ENCODE measurements at places on chromosomes 3 and 15.
A peak's percentile ranks its signal among the peaks of the same experiment; 100 is the strongest.

DNA sequence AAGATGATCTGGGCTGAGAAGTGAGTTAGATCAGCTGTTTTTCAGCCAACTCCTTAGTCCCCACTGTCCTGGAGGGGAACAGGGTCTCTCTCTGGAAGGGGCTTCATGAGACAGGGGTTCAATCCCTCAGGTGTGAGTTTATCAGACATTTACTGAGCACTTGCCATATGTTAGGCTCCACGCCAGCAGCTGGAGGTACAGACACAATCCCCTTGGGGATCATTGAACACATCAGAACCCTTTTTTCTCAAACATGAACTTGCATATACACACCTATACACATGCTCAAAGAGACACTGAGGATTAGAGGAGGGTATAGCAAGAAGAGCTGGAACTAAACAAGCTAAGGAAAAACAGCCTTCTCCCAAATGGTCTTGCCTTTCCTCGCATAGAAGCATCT, 5.5 kb upstream of the BMF start:
- DNase-seq: no peak

DNA sequence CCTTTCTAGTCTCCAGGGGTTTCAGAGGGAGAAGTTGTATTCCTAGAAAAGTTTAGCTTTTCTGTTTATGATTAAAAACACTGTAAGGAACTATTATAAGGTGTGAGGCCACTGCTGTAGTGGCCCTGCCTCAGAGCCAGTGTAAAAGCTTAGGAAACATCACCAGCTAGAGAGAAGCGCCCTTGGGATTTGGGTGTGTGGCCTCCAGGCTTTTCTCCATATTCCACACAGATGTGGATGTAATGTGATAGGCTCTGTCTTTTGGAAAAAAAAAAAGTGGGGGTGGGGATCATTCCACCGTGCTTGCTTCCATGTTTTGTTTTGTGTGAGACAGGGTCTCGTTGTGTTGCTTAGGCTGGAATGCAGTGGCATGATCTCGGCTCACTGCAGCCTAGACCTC, 13.9 kb downstream of the SEC61A1 start:
- DNase-seq: no peak

GRCh38 chr15:74937272-74937589, 642 bp downstream of the COX5A start:
- DNase-seq: peak; percentile 26

DNA sequence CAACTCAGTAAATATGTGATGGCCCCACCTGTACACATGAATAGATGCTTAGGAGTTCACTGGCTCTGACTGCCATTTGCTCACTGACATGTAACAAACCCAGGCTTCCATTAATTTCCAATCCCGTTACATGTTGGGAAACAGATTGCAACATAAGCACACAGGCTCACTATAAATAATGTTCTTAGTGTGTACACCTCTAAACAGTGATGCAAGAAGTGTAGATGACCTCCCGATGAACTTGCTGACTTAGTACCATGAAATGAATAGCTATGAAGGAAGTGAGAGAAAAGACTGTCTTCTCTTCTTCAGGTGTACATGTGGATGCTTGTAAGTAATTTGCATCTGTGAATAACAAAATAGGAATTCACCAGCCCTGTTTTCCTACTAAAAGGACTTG, 21.4 kb upstream of the FSIP1 start:
- no peak for DNase-seq

GRCh38 chr3:181432992-181433391, 278.7 kb upstream of the SOX2 start:
- no peak for DNase-seq

- DNase-seq: no peak
Measured at GRCh38 chr15:88586401-88587162, 34.6 kb upstream of the AEN start.

- no peak for DNase-seq
Measured at GRCh38 chr3:55622116-55622515, 135.0 kb upstream of the WNT5A start.

DNA sequence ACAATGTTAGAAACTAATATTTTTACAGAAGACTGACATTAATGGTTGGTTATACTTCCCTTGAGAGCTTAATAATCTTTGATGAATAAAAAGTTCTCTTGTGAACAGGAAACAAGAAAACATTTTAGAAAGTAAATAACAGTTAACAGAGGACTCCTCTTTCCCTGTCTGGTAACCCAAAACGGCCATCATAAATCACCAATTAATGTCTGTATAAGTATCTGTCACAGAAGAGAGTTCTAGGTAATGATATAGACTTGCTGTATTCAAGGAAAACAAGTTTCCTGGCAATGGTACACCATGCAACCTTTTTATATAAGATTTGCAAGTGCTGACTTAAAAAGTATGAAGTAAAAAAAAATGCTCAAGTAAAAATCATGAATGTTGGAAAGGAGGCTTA, 426.7 kb downstream of the SOX2 start:
- DNase-seq: peak; percentile 21

DNA sequence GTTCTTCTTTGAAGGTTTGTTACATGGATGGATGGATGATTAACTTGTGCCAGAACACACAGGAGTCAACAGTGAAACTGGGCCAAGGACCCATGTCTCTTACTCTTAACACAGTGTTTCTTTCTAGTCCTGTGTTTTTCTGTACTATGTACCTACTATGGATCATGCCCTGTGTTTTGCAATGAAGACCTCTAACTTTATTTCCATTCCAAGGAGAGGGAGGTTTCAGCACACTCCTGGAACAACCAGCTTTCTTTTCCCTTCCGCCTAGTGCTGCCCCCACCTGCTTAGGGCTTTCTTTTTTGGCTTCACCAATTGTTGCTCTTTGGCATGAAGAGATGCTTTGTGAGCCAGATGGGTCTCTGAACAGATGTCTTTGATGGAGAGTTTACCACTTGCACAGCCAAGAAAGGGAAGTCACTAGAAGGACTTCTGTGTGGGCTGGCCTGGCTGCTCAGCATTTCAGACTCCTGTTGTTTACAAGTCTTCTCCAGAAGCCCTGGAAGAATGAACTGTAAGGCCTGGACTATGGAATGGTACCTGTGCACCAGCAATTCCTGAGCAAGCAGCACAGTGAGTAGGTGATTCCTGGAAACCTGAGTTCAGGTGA, 44.5 kb downstream of the SNAPC5 start:
- no peak for DNase-seq

- DNase-seq: no peak
Measured at GRCh38 chr15:76071806-76072205, 12.0 kb downstream of the TMEM266 start.

DNA sequence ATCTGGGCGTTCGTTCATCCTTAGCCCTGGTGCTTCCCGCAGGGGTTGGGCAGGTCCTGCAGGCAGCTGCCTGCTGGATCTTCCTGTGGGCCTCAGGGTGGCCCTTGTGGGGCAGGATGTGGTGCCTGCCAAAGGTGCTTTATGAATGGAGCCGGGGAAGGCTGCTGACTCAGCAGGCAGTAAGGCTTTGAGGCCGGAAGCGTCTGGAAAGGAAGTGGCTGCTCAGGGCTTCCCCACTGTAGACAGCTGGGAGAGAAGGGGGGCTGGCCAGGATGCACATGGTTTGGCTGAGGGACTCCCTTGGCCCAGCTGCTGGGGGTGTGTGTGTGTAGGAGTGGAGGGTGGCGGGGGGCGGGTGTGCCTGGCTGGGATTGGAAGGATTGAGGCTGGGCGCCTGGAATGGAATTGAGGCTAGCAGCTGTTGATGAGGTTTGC, 12.9 kb downstream of the CD276 start:
- peak; percentile 74 for DNase-seq

DNA sequence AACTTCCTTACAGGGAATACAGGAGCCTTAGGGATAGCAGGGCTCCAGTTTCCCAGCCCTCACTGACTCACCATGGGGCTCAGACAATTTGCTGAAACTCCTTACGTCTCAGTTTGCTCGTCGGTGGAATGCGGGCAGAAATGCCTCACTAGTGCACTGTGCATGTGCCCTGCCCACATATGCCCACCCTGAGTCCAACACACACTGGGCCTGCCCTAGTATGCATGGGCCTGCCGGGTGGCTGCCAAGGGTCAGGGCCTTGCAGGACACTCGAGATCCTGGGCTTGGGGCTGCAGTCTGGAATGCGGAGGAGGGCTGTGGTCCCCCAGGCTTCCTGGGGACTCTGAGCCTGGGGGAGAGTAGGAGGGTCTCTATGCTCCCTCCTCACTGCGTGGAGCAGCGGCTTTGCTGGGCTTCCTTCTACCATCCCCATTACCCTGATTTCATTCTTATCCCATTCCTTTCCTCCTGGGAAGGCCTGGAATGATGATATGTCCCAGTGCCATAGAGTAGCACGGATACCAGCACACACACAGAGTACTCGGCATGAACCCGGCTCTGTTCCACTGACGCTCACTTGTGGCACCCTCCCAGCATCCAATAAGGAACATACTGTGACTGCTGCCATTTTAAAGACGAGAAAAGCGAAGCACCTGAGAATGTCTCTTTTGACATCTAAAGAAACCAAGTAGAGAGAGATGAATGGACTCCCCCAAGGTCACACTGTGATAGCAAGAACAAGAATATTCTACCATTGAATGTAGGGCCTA, 124.2 kb downstream of the ASB7 start:
- DNase-seq: no peak

DNA sequence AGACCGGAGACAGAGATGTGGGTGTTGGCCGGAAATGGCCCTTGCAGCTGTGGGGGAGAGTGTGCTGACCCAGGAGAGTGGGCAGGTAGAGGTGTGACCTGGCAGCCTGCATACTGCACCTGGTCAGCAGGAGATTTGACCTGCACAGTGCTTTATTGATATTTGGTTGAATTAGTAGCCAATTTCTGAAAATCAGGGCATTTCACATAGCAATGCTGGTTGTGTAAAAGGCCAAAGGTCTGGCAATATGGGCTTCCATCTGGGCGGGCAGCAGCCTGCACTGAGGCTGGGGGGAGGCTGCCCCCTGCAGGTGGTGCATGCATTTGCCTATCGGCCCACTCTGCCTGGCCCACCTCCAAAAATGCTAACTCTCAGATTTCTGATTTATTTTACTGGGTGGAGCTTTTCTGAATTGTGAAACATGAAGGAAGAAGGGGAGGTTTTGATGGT, 9.4 kb upstream of the MGLL start:
- DNase-seq: no peak

DNA sequence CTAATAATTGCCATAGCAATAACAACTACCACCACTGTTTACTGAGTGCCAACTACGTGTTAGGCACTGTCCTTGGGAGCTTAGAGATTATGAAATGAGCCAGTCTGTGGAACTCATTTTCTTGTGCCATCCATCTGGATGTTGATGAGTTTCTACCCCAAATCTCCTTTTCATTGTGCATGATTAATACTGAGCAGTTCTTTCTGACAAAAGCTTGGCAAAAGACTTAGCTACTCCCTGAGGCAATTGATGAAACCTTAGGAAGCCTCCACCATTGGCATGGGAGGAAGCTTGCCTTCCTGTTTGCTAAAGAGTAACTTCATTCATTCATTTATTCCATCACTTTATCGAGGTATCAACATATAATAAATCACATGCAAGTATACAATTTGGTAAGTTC, 39.8 kb downstream of the PRICKLE2 start:
- no peak for DNase-seq

DNA sequence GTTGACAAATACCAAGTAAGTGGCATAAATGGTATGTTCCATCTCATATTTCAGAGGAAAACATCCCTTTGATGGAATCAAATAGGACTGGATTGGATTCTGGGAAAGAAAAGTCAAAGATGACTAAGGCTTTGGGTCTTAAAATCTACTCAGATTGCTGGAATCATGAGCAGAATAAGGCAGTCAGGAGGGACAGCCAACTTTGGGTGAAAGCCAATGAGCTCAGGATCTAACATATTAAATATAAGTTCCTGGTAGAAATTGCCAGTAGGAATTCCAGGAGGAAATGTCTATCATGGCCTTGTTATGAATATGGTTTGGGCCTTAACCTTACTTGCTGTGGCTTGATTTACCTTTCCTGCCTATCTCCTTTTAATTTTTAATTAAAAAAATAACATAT, 55.3 kb downstream of the ISL2 start:
- no peak for DNase-seq

GRCh38 chr3:22858486-22858885, 344.6 kb upstream of the UBE2E2 start:
- no peak for DNase-seq

DNA sequence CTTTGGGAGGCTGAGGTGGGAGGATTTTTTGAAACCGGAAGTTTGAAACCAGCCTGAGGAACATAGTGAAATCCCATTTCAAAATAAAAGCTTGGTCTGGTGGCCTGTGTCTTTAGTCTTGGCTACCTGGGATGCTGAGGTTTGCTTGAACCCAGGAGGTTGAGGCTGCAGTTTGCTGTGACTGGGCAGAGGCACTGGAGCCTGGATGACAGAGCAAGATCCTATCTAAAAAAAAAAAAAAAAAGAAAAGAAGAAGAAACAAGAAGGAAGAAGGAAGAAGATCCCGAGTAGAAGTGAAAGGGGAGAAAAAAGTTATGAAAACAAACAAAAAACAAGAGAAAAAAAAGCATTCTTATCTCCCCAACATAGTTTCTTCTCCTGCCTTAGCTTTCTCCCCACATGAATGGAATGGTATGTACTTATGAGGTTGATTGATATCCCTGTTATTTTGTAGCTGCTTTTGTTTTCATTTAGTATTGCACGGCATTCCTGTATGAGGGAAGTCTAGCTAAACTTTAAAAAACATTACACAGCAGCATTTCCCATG, 42.4 kb downstream of the TMEM40 start:
- DNase-seq: no peak

- no peak for DNase-seq
Measured at GRCh38 chr3:70994644-70995043, 588.9 kb downstream of the FOXP1 start.

DNA sequence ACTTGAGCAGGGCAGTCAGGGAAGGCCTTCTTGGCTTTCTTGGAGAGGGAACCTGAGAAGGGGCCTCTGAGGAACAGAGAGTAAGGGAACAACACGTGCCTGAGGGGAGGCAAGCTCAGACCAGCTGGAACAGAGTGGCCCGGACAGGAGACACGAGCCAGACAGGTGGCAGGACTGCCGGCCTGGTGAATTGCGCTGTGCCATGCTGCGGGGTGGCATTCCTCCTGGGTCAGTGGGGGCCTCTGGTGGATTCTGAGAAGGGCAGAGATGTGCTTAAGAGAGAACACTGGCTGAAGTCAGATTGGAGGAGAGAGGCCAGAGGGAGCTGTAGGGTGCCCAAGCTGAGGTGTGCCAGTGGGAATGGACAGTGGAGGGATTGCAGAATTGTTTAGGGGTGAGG, 4.9 kb downstream of the CHAC1 start:
- no peak for DNase-seq

DNA sequence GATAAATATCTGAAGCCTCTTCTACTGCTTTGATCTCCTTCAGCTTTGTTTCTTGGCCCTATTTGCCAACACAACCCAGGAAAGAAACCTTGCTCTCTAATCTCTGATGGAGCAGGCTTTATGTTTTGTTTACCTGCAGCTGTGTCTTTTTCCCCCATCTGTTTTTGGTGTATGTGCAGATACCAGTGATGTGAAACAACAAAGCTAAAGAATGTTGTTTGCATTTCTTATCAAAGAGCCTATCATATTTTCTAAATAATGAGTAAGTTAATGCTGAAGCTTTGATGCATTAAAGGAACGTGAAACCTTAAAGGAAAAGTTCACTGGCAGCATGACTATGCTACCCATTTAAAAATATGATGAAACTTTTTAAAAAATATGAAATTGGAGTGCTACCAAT, 238.4 kb downstream of the NEK10 start:
- no peak for DNase-seq
